ENCODE measurements at places on chromosomes 2 and 18.
A peak's percentile ranks its signal among the peaks of the same experiment; 100 is the strongest.

- DNase-seq, result no peak
Observed at GRCh38 chr2:213022987-213023386, 128.4 kb downstream of the IKZF2 start.

DNA sequence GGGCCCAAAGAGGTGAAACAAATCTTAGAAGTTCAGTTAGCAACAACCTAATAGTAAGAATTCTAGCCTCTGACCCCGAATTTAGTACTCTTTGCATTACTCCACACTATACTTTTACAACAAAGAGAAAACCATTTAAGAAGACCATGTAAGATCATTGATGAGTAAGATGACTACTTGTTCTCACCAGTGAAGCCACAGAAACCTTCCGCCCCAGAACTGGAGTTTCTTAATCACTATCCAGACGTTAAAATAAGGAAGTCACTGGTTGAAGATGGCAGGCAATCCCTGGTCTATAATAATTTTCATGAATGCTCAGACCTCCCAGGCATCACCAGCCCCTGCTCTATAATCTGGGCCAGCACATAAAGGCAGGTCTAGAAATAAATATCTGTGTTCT, 95.0 kb downstream of the TMEM163 start:
- DNase-seq, result peak; percentile 77

DNA sequence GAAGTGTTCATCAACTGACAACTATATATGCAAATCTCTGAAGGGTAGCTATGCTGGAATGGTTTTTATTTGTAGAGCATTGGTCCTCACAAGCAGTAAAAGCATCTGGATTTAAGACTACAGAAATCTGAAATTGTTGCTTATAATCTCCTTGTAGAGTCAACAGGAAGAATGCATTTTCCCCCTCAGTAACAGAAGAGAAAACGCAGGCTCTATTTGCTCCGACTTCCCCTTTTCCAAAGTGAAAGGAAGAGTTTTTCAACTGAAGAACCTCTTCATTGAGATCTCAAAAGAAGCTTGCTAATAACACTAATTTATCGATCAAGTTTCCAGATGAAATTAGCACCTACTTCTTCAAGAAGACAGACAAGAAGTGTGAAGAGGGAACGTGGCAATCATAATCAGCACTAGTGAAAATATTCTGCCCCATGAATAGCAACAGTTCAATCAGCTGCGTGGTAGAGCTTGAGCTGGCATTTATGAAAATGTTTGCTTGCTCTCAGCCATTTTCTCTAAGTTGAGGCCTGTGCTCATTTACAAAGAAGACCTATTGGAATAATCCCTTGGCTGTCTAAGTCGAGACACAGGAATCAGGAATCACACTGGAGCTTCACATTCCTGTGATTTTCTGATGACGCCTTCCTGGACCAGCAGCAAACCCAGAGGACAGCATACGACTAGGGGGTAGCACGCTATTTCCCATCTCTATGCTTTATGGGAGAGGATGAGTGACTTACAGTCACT, 43.7 kb downstream of the TGIF1 start:
- DNase-seq, result no peak

- no peak for DNase-seq
Observed at GRCh38 chr2:29025711-29026110, 44.6 kb downstream of the TOGARAM2 start.

DNA sequence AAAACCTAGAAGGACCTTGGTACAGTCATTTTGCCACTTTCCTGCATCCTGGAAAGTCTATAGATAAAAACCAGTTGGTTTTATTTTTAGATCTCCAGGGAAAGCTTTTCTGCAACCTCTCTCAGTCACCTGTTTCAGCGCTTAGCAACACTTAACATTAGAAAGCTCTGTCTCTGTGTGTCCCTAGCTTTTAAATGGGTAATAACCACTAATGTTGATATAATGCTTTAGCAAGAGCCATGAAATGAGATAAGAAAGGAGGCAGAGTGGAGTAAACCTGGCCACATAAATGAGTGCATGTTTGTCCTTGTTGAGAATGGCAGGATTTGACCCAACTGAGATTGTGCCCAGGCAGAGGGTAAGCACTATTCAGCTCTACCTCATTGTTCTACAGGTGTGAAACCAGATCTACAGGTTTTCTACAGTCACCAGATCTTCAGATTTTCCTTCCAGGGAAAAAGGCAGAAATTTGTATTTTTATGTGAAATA, 44.8 kb downstream of the MARCHF4 start:
- no peak for DNase-seq

- DNase-seq, result peak; percentile 24
Observed at GRCh38 chr2:85131116-85131515, 2.1 kb upstream of the TCF7L1 start.

- DNase-seq, result peak; percentile 71
Observed at GRCh38 chr2:16756831-16757644, 91.4 kb upstream of the CYRIA start.

DNA sequence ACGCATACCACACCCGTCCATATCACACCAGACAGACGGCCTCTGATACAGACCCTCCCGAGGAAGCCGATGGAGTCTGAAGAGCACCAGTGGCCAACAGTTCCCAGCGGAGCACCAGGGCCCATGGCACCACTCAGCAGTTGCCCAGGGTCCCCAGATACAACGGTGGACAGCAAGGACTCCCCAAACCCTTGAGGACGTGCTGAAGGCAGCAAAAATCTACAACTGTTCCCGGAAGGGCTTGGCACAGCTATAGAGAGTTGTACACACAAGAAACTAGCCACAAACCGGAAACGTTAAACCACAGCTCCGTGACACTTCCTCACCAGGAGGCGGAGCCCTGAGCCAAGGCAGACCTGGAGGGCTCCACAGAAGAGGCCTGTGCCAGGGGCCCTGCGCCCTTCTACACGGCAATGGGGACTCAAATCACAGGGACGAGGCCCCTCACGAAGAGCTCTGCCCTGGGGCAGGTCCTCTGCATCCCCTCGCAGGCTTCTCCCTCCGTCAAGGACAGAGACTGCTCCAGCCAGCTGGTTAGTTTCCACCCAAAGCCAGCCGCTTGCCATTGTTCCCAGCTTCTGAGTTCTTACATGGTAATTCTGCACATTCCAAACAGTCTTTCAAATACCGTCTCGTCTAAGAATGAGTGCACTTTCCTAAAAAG, 133.4 kb downstream of the HDAC4 start:
- DNase-seq, result peak; percentile 98

GRCh38 chr2:180130403-180130802, 123.3 kb upstream of the CWC22 start:
- no peak for DNase-seq

- DNase-seq, result no peak
Observed at GRCh38 chr2:237612527-237613357, 14.6 kb upstream of the LRRFIP1 start.

DNA sequence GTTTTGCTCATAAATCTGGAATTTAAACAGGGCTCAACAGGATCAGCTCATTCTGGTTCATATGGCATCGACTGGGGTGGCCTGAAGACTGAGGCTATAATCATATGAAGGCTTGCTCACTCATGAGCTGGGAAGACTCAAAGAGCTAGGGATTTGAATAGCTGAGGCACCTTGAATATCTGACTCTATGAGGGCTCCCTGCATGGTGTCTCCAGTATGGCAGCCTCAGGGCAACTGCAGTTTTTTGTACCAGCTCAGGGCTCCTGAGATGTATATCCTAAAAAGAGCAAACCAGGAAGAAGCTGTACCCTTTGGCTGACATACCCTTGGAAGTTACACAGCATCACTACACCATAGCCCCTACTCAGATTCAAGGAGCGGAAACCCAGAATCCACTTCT, 15.3 kb upstream of the GPR39 start:
- no peak for DNase-seq

DNA sequence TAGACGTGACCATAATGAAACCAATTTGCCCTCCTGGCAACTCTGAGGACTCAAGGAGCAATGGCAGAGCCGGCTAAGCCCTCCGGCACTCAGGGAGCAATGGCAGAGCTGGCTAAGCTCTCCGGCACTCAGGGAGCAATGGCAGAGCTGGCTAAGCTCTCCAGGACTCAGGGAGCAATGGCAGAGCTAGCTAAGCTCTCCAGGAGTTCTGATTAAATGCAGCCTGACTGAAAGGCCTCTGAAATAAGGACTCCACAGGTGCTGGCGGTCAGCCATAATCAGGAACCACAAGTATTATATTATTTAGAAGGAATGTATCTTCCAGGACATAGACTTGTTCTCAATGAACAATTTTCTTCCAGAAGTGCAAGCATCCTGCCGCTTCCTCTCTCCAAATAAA, 65.2 kb downstream of the C2orf76 start:
- no peak for DNase-seq

GRCh38 chr2:155377931-155378444, 679.5 kb downstream of the KCNJ3 start:
- DNase-seq, result peak; percentile 5

DNA sequence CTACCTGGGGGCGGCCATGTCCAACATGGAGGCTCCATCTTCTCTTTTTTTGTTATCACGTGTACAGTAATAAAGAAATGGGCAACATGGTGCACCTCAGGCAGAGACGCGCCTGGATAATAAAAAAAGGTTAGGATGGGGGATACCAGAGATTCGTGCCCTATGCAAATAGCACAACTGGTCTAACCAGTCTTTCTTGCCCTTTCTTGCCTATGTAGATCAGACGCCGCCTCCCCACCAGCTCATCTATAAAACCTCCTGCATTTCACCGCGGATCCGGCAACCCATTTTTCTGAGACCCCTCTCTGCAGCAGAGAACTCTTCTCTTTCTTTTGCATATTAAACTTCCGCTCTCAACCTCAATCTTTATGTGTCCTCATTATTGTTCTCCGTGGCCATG, 68.7 kb downstream of the MYL12B start:
- no peak for DNase-seq

DNA sequence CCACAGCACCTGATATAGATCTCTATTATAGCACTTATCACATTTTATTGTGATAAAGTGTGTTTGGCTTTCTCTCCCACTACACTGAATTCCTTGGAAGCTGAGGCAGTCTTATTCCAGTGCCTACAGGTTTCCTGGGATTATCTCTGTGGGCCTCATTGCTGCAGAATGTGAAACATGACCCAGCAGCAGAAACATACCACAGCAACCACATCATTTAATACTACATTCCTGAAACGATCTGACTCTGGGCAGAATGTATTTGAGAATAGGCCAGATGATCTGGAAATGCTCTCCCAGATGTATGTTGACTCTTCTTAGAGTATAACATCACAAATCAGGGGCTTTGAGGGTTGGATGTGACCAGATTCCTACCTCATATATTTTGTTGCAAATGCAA, 323.5 kb upstream of the TANK start:
- no peak for DNase-seq

DNA sequence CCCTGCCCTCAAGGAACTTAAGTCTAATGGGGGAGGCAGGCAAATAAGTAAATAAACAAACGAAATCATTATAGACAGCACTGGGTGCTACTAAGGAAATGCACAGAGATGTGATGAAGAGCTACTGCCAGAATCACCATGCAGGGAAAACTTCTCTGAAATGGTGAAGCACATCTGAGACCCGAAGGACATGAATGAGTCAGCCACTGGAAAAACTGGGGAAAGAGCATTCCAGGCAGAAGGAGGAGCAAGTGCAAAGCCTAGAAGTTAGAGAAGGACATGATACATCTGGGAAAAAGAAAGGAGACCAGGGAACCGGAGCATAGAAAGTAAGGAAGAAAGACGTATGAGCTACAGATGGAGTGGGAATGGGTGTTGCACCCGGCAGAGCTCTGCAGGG, 56.8 kb downstream of the TGFA start:
- DNase-seq, result no peak

DNA sequence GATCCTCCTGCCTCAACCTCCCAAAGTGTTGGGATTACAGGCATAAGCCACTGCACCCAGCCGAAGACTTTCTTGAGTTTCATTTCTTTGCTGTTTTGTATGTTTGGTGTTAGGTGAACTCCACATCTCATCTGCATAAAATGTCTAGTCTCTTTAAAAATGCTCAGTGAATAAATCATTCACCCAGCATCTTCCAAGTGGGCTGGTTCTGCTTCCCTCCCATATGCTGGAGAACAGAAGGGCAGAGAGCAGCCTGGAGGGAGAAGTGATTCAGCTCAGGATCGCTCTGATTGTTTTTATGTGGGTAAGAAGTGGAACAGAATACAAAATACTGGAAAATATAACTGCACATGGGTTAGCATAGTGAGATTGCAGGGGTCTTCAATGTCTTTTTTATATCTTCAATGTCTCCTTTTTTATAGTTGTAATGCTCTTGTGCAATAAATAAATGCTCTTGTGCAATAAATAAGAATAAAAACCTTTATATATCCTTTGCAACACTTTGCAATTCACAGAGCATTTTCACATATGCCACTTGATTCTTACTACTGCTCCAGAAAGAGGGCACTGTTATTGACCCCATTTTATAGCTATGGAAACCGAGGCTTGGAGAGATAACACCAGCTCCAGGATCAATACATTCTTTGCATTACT, 253.0 kb upstream of the NCKAP5 start:
- DNase-seq, result no peak

- no peak for DNase-seq
Observed at GRCh38 chr2:68167186-68167585, 9.5 kb downstream of the PNO1 start.

DNA sequence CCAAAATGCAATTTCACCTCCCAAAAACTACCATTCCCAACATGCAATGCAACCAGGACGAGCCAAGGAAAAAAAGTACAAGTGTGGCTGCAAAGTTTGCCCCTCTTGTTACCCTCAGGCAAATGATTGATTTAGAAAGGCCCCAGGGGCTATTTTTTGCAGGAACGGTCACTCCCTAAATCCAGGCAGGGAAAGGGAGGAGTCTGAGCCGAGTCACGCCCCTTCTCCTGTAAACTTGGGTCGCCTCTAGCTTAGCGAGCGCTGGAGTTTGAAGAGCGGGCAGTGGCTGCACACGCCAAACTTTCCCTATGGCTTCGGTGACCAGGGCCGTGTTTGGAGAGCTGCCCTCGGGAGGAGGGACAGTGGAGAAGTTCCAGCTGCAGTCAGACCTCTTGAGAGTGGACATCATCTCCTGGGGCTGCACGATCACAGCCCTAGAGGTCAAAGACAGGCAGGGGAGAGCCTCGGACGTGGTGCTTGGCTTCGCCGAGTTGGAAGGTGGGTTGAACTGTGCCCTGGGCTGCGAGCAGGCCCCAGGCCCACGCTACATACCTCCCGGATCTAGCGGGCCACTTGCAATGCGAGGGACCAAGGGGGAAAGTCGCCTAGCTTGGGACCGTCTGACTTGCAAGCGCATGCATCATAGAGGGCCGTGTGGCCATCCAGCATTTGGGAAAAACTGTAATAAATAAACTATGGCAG, at the start of gene GALM:
TSS of gene GALM (plus strand) at position 261 of the 702 bp plus-strand sequence. CDS start at position 309, 48 bp downstream.
- DNase-seq, result peak; percentile 74

DNA sequence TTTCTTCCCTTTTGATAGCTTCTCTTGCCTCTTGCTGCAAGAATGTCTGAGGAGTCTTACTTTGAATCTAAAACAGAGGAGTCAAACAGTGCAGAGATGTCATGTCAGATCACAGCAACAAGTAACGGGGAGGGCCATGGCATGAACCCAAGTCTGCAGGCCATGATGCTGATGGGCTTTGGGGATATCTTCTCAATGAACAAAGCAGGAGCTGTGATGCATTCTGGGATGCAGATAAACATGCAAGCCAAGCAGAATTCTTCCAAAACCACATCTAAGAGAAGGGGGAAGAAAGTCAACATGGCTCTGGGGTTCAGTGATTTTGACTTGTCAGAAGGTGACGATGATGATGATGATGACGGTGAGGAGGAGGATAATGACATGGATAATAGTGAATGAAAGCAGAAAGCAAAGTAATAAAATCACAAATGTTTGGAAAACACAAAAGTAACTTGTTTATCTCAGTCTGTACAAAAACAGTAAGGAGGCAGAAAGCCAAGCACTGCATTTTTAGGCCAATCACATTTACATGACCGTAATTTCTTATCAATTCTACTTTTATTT, 133.5 kb upstream of the CDCA7 start:
- no peak for DNase-seq

- no peak for DNase-seq
Observed at GRCh38 chr2:178333851-178334250, 117.1 kb downstream of the PRKRA start.

- DNase-seq, result no peak
Observed at GRCh38 chr2:41910126-41910525, 137.7 kb upstream of the PKDCC start.
